T-helper 2 cell (primary cell): ENCODE measurements at places on chromosomes 5 and 9.

- no peak for DNase-seq
Observed at GRCh38 chr9:19564396-19565061, 155.7 kb downstream of the ACER2 start.

DNA sequence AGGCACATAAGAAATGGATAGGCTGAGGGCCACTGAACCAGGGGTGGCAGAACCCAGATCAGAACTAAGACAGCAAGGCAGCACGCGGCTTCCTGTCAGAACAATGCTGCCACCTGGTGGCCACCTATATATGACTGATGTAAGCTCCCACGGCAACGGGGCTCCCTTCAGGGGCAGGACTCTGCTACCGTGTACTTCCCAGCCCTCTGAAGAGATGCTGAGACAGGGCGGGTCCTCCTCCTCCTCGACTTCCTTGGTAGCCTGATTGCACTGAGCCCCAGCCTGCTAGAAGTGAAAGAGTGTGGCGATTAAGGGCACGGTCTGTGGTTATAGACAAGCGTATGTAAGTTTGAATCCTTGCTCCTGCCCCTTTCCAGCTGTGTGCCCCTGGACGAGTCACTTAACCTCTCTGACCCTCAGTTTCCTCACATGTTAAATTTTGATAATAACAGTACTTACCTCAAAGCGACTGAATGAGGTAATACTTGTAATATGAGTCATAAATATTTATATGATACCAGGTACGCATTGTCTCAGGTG lies 13.3 kb downstream of the RPS14 start:
- peak; percentile 73 for DNase-seq

GRCh38 chr9:117526674-117527073 lies 111.8 kb upstream of the ASTN2 start:
- DNase-seq = no peak

DNA sequence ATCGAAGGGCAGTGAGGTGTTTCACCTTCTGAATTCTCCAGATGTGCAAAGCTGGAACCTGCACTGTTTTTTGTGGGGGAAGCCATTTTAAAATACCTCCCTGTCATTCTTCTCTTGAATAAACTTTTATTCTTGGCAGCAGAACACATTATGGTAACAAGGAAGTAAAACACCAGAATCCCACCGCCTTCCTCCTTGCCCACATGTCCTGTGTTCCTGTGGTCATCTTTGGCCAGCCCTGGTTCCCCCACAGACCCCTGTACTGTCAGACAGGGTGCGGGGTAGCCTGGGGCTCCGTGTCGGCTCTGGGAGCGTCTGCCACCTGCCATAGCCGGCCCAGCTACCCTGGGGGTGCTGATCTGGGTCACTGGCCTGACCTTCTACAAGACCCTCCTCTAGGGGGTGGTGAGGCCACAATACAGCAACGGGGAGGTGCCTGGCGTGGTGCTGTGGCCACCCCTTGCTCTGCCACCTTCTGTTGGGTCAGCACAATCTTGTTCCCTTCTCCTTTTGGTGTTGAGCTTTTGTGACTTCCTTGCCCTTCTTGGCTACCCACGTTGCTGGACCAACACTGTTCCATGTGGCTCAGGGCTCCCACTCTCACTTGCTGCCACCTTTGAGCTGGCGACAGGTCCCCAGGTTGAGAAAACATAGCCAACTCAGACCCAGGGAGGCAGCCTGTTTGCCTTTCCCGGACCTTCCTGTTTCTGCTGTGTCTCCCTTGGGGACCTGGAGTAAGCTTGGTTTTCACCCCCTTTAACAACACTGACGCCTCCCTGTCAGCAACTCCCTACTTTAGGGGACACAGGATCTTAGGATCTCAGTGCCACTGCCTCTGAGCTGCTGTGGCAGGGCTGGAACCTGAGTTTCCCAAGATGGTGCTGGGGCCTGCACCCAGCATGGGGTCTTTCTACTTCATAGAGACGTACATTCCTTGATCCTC lies 4.8 kb downstream of the WNK2 start:
- DNase-seq = no peak
